Peyer's patch (tissue), 4 donors: ENCODE measurements at places on chromosomes 5 and 9.

GRCh38 chr9:121206516-121207370 is 5.1 kb upstream of the RAB14 start:
- DNase-seq, result no peak

- no peak for DNase-seq
Measured at GRCh38 chr9:14790628-14791027, 68.1 kb upstream of the CER1 start.

DNA sequence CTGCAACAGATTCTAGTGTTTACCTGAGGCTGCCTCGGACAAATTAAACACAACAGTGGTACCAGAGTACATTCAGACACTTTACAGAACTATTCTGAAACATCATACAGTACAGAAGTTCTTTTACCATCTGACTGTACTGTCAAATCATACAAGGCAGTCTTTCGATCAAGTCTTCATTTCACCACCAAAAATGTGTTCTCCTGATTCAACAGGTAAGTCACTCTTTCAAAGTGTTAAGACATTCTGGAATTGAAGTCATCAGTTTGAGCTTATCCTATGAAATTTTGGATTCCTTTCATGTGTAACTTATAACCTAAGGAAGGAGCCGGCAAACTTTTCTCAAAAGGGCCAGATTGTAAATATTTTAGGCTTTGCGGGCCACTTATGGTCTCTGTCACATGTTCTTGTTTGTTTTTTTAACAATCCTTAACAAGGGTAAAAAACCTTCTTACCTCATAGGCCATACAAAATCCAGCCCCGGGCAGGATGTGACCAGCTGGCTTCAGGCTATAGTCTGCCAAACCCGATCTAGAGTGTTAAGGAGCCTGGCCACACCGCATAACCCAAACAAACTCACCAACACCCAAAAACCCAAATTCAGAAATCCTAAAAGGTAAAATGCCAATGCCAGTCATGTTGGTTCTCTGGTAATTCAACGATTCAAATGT is 151.6 kb downstream of the DENND1A start:
- no peak for DNase-seq

GRCh38 chr9:112112941-112113681 is 62.0 kb downstream of the SUSD1 start:
- DNase-seq, result peak; percentile 56

- no peak for DNase-seq
Measured at GRCh38 chr9:14219850-14220249, 94.1 kb downstream of the NFIB start.

DNA sequence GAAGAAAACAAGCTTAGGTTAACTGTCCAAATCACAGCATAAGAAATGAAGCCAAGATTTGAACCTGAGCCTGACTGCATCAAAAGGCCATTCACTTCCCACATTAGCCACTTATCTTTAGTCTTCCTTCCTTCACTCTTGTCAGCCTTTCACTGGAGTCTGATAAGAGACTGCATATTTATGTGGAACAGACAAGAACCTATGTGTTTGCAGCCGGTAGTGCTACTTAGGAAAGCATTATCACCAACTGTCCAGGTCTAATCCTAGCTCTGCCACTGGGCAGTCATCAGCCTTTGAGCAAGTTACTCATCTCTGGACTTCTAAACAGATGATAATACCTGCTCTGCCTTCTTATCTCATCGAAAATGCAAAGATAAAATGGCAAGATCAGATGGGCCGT is 12.1 kb upstream of the ATP6V0E1 start:
- no peak for DNase-seq

DNA sequence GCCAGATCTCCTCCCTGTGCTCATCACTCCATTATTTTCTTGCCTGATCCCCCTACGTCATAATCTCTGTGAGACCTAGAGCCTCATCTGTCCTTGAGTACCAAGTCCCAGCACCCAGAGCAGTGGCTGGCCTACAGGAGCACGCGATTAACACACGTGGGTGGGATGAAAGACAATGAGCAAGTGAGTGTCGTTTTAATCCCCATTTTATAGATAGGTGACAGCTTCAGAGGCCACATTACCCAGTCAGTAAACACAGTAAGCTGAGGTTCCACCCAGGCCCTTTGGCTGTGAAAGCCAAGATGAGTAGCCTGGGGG is 17.3 kb downstream of the TRUB2 start:
- no peak for DNase-seq

DNA sequence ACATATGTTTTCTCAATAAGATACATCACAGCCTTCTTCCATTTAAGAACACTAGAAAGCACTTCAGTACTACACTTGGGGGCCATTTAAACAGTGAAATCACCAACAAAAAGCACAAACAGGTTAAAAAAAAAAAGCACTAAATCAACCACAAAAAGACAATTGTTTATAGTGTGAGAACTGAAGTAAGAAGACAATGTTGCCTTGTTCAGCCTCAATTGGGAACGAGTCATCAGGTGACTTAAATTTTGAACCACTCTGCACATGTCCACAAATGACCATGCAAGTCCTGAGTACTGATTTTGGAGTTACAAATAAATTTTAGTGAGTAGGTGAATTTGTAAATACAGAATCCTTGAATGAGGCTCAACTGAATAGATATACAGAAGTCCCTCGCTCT is 37.2 kb upstream of the HNRNPA0 start:
- no peak for DNase-seq

GRCh38 chr9:5536684-5537083 is 26.4 kb downstream of the PDCD1LG2 start:
- DNase-seq, result no peak

GRCh38 chr5:23655674-23656073 is 148.3 kb downstream of the PRDM9 start:
- DNase-seq, result no peak

- no peak for DNase-seq
Measured at GRCh38 chr5:108728566-108729241, 19.0 kb upstream of the FER start.

DNA sequence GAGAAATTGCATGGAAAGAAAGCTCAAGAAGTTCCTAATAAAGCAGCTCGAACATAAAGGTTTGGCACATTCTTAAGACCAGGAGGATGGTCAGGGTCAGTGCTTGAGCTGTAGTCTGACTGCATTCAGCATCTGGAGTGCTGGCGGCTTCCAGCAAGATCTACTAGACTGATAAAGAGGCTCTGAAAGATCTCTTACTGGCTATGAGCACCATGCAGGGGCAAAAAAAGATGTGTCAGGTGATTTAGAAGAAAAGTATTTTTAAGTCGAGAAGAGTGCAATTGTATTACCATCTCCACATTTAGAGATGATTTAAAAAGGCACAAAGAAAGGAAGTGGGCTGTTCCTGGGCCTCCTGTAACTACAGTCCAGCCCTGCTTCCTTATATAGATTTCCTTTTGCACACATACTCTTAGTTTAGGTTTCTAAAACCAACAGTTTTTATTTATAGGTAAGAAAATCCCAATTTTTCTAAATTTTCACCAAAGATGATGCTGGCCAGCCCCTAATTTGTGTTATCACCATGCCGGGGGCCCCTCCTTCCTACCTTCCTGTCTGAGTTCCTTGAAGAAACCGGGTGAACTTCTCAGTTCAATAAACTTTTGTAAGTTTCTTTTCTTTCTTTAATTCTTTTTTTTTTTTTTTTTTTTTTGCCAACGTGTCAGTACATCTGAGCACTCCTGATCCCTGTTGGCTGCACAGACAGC is 65.9 kb upstream of the PLPP1 start:
- DNase-seq, result no peak

GRCh38 chr5:82513738-82514137 is 235.6 kb upstream of the RPS23 start:
- DNase-seq, result no peak

DNA sequence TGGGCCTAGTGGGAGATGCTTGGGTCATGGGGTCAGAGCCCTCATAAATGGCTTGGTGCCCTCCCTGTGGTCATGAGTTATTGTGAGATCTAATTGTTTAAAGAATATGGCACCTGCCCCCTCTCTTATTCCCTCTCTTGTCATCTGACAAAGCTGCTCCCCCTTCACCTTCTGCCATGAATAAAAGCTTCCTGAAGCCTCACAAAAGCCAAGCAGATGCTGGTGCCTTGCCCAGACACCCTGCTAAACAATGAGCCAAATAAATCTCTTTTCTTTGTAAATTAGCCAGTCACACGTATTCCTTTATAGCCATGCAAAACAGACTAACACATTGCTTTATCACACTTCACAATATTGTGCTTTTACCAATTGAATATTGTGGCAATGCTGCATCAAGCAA is 82.8 kb upstream of the PDE4D start:
- no peak for DNase-seq

- no peak for DNase-seq
Measured at GRCh38 chr9:5708414-5708813, 79.5 kb downstream of the RIC1 start.

- no peak for DNase-seq
Measured at GRCh38 chr5:172315587-172316493, 32.3 kb upstream of the UBTD2 start.

DNA sequence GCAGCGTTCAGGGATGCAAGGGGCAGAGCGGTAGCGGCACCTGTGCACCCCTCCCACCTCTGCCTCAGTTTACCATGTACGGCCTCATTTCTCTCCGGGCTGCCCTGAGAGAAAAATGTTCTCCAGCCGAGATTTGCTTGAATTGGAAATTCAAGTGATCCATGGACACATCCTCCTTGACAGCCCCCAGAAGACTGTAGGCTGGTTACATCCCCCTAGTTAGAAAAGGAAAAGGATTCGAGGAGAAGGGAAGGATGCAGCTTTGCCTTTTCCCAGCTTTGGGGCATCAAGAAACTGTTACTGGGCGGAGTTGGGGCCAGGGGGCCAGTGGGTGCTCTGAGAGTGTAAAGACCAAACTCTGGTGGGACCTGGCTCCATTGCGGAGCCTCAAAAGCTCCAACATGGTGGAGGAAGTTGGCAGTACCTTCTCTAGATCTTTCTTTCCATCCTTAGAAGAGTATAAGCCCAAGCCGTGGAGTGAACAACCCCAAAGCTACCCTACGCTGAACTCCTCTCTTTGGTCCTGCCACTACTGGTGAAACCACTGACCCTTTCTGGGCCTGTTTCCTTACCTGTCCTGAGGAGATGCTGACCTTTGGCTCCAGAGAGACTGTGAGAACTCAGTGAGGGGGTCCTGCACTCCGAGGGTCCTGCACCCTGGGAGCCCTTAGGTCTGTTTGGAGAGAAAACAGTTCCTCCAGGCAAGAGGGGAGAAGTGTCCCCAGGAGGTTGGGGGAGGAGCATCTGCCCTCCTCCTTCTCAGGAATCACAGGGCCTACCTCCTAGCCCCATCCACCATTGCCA is 1.0 kb upstream of the BARX1 start:
- no peak for DNase-seq

DNA sequence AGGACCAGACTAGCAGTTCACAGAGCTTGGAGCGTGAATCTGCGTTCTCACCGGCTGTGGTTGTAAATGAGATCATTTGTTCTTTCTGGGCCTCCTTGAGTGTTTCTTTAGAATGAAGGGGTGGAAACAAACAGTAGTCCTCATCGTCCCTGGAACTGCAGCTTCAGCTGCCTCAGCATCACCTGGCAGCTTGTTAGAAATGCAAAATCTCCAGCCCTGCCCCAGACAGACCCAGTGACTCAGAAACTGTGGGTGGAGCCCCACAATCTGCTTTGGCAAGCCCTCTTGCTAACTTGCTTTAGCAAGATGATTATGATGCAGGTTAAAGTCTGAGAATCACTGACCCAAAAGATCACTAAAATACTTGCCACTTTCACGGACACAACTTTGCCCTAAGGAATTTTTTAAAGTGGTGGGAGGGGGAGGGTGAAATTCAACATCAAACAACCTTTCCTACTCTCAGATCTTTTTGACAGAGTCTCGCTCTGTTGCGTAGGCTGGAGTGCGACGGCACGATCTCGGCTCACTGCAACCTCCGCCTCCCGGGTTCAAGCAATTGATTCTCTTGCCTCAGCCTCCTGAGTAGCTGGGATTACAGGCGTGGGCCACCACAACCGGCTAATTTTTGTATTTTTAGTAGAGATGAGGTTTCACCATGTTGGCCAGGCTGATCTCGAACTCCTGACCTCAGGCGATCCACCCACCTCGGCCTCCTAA is 86.0 kb downstream of the BRINP1 start:
- DNase-seq, result no peak

DNA sequence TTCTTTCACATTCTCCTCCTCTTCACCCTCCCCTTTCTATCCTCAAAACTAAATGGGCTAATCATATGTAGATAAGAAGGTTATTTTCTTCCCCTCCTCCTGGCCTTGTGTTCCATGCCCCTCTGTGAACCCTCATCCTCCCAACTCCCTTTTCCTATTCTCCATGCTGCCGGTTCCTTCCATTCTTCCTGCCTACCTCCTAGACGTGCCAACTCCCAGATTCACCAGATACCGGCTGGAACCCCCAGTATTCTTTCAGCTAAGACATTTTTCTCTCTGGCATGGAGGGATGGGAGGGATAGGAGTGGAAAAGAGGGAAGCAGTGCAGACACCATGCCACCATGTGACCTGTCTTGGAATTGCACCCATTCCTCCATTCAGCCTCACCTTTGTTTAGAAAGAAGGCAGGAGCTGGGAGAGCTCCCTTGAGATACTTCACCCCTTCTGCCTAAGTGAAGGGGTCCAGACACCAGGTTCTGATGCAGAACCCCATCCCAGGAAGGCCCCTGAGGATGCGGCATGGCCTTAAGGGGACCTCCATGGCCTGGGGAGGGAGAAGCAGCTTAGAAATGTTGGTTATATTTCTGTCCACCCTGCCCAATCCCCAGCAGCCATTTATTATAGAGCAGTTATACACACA is 4.8 kb downstream of the DNAJB5 start:
- no peak for DNase-seq

DNA sequence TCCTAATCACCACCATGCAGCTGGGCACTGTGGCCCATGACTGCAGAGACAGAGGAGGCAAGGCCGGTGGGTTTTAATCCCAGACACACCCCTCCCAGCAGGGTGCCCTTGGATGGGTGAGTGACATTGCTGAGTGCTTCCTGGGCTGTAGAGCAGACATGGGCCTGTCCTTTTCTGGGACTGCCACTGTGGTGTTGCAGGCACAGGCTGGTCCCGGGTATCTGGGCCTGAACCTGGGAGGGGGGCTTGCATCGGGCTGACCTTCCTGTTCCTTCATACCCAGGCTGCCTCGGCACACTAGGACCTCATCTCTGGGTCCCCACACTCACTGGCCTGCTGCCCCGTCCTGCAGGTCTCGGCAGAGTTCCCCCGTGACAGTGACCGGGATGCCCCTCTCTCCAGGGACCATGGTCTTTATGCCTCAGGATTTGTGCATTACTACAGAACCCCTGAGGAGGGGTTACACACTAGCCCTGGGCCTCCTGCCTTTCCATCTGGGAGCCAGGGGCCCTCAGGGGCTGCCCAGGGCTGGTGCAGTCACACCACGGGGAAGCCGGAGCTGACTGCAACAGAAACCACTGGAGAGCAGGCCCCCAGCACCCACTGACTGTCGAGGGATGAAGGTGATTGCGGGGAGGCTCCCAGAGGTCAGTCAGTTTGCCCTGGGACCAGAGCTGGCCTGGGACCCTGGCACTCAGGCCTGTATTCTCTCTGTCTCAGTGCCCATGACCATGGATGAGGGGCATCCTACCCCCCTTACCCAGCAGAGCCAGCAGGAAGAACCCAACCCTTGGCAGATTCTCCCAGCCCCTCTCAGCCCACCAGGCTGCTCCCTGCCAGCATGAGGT is 8.9 kb upstream of the SLC25A48 start:
- DNase-seq, result no peak

GRCh38 chr9:6433410-6433809 is 20.4 kb downstream of the UHRF2 start:
- no peak for DNase-seq

GRCh38 chr5:114419067-114419388 is 57.2 kb downstream of the KCNN2 start:
- no peak for DNase-seq
